ENCODE measurements at places on chromosomes 5 and 9.

DNA sequence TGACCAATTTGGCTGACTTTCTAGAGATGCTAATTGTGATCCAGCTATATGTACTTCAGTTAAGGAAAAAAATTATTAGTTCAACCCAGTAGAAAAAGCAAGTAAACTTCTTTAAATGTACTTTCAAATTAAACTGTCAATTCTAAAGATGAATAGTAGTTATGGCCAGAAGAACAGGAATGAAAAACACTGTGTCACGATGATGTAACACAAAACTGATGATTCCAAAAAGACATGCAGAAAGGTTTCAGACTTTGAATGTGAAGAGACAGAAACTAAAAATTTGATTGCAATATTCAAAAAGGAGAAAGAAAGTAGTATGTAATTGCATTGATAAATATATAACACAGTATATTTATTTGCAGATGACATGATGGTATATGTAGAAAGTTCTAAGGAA lies 127.3 kb upstream of the NR4A3 start:
- DNase-seq: no peak

GRCh38 chr5:116613445-116613844 lies 38.8 kb upstream of the SEMA6A start:
- DNase-seq: no peak

GRCh38 chr5:94841598-94842322 lies 223.3 kb downstream of the SLF1 start:
- DNase-seq: no peak

GRCh38 chr9:94881023-94881422 lies 154.5 kb downstream of the AOPEP start:
- no peak for DNase-seq

GRCh38 chr9:136996361-136997292 lies at the start of gene CLIC3:
TSS of gene CLIC3 (minus strand) at chr9:136996568. CDS start at chr9:136996543, 25 bp downstream.
- peak; percentile 51 for DNase-seq

GRCh38 chr5:130109152-130109551 lies 204.9 kb downstream of the CHSY3 start:
- DNase-seq: no peak

GRCh38 chr9:98327249-98327561 lies 71.8 kb upstream of the TBC1D2 start:
- no peak for DNase-seq

- DNase-seq: no peak
These were observed 33.0 kb downstream of the MAMDC2 start for GRCh38 chr9:70076678-70077077.

- DNase-seq: no peak
These were observed 114.1 kb upstream of the LPCAT1 start for GRCh38 chr5:1637639-1638481.

DNA sequence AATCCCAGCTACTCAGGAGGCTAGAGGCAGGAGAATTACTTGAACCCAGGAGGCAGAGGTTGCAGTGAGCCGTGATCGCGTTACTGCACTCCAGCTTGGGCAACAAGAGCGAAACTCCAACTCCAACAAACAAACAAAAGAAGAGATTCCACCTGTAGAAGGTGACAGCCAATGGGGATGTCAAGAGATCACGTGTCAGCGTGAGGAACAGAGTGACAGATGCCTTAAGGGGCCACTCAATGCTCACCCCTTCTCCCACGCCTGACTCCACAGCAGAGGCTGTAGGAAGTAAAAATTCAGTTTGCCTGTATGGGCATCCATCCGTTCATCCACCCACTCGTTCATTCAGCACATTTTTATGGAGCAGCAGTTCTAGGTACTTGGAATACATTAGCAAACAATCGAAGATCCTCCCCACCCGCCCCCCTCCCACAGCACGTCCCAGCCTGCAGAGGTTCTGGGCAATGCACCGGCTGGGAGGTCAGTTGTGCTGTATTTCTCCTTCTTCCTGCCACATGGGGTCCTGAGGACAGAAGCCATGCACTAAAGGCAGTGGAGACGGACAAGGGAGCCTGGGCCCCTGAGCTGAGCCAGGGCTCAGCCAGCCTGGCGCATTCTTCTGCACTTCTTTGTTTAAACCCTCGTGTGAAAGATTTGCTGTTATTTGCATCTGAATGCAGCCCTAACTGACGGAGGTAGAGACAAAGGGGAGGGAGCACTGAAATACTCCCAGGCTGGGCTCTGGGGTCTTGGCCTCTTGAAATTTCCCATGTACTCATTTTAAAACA lies 11.3 kb upstream of the RNF130 start:
- no peak for DNase-seq
